ENCODE measurements at places on chromosomes 5 and 9.
A peak's percentile ranks its signal among the peaks of the same experiment; 100 is the strongest.

DNA sequence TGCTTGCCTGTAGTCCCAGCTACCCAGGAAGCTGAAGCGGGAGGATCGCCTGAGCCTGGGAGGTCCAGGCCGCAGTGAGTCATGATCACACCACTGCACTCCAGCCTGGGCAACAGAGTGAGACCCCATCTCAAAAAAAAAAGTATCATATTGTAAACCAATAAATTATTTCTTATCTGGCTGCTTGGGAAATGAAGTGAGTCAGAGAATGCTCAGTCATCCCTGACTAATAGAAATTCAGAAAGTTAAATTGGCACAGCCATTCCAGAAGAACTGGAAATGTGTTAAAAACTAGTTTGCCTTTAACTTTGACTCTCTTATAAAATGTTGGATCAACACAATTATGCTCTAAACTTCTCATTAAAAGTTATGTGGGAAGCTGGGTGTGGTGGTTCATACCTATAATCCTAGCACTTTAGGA is 9.8 kb upstream of the GNE start:
- DNase-seq: no peak

GRCh38 chr9:106771608-106772007 is 91.4 kb upstream of the ZNF462 start:
- no peak for DNase-seq

- DNase-seq: no peak
Measured at GRCh38 chr5:67858471-67859031, 357.0 kb upstream of the PIK3R1 start.

- DNase-seq: no peak
Measured at GRCh38 chr5:125597338-125597737, 825.9 kb upstream of the GRAMD2B start.

GRCh38 chr5:140024928-140025327 is 18.2 kb downstream of the NRG2 start:
- DNase-seq: no peak

- no peak for DNase-seq
Measured at GRCh38 chr9:6114424-6114823, 99.0 kb upstream of the RANBP6 start.

GRCh38 chr5:12959713-12960112 is 984.8 kb downstream of the DNAH5 start:
- DNase-seq: no peak

- DNase-seq: no peak
Measured at GRCh38 chr5:35248843-35249780, 18.8 kb upstream of the PRLR start.

GRCh38 chr5:126503602-126504104 is 80.4 kb downstream of the GRAMD2B start:
- DNase-seq: no peak

- no peak for DNase-seq
Measured at GRCh38 chr9:130431536-130432303, 13.0 kb upstream of the ASS1 start.

DNA sequence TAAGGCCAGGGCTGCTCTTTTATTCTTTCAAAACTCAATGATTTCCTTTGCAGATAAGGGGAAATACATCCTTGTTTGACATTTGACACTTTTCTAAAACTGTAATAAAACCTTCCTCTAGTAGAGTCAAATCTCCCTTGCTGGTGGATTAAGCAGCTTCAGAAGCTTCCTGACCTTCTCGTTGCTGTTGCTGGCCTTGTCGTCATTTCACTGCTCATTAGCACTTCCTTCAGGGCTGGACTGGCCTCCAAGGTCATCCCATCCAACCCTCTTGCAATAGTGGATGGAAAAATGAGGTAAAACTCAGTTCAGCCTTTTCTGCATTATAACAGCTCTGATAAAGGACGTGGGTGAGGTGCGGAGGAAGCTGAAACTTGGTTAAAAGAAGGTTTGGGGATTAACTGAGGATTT is 1.1 kb upstream of the ADAMTSL1 start:
- DNase-seq: no peak

GRCh38 chr9:136799854-136800657 is 3.9 kb downstream of the CCDC183 start:
- peak; percentile 55 for DNase-seq

DNA sequence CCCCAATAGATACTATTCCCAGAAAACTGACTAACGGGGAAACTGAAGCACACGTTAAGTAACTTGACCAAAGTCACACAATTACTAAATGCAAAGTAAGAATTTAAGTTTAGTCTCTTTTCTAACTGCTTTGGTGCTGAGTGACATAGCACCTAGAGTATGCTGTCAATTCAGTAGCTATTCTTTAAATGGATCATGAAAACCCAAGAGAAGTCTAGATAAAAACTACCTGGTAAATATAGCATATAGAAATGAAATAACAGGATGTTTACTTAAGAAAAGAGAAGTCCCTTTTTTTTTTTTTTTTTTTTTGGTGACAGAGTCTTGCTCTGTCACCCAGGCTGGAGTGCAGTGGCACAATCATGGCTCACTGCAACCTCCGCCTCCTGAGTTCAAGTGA is 129.2 kb downstream of the PDE4D start:
- DNase-seq: no peak

GRCh38 chr9:127608104-127608966 is 3.7 kb upstream of the STXBP1 start:
- DNase-seq: peak; percentile 22

DNA sequence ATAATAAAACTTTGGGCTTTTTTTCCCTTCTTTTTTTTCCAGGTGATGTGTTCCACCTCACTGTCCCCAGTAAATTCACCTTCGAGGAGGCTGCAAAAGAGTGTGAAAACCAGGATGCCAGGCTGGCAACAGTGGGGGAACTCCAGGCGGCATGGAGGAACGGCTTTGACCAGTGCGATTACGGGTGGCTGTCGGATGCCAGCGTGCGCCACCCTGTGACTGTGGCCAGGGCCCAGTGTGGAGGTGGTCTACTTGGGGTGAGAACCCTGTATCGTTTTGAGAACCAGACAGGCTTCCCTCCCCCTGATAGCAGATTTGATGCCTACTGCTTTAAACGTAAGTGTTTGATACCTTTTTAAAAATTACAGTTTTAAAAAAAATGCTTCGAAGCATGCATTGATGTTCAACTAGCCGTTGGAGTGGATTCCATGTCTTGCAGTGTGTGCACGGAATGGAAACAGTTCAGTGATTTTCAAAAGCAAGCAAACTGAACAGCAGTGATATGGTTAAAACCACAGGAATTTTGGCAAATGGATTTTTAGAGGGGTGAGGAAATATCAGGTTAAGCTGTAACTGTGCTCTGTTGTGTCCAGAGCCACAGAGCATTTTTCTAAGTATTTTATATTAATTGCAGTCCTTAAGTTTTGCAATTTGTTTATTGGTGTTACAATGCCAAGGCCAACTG is 40.7 kb downstream of the VCAN start:
- no peak for DNase-seq

Data from activated naive CD4-positive, alpha-beta T cell (primary cell).